Left lung (tissue), 14 donors: ENCODE measurements at places on chromosomes 3 and 15. TPM values are rescaled to one million over a fixed set of nuclear protein-coding genes. Genes with fewer than 3 reads are reported as not detected.

Gene POLR2M
- 46.5 TPM for polyA plus RNA-seq

DNA sequence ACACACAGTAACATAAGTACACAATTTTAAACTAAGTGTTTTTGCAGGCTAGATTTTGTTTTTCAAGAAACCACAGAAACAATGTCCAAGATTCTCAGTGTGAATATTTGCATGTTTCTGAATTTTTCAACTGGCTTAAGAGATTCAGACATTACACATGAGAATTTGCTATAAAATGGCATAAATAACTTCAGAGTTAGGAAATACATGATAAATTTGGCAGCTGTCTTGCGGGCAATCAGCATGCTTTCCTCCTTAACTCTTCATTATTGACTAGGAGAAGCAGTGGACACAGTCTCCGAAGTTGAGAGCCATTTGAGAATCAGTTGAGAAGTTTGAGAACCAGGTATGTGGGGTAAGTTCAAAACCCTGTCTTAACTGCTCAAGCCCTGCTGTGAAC is 625.6 kb upstream of the SGO1 start:
- H3K27me3 ChIP-seq: no peaks in the 10 kb centered on the region
- H3K36me3 ChIP-seq: no peaks in the 10 kb centered on the region
- no peak for DNase-seq
- no peaks in the 10 kb centered on the region for H3K4me1 ChIP-seq

Gene TRPM1
- 0.03 TPM for polyA plus RNA-seq

DNA sequence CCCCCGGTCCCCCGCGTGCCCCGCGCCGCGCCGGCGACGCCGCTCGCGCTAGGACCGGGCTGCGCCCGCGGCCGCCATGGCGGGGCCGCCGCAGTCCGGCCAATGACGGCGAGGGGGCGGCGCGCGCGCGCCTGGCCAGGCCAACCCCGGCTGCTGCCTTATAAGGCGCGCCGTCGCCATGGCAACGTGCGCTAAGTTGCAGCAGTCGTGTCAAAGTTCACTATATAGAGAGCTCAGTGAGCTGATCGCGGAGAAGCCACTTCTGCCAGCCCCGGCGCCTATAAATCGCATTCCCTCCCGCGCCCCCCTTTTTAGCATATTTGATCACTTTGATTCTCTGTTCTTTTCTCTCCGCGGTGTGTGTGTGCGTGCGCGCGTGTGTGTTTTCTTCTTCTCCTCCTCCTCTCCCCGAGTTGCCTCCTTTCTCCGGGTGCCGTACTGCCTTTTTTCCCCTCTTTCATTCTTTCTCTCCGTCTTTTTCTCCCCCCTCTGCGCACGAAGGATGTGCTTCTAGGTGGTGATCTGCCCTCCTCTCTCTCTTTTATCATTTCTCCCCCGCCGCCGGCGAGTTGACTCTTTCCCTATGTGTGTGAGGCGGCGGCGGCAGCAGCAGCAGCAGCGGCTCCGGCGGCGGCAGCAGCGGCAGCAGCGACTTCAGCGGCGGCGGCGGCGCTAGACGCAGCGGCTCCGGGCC is at the start of gene NR2F2:
Gene NR2F2, plus strand, starts transcription at position 251 of the 694 bp plus-strand sequence. CDS start 1,406 bp downstream, outside the sequence.
- peak within 1 kb of the TSS; percentile 51 for H3K4me3 ChIP-seq
- H3K27ac ChIP-seq: peak within 1 kb of the TSS; percentile 94
- DNase-seq: peak; percentile 100
- H3K36me3 ChIP-seq: no peaks in the 10 kb centered on the region
- H3K27me3 ChIP-seq: peaks cover 98% of the 10 kb centered on the region

Gene CPNE4
- polyA plus RNA-seq: 0.24 TPM

Gene SNTN
- 13.9 TPM for polyA plus RNA-seq

DNA sequence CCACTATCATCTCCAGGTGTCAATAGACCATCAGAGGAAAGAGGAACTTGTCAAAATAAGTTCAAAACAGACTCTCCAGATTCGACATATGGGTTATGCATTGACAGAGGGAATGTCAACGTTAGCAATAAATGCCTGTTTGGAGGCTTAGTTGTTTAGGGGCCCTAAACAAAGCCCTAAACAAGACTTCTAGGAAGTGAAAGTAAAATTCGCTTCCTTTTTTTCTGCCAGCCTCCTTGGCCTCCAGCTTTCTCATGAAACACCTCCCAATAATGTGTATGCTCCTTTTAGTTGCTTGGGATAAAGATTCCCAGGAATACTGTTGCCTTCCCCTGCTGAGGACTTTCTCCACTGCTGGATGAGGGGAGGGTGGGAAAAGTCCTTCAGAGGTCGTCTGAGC is 70.9 kb upstream of the ARNT2 start:
- DNase-seq: no peak
- no peak overlapping the region for H3K27ac ChIP-seq
- no peaks in the 10 kb centered on the region for H3K27me3 ChIP-seq

DNA sequence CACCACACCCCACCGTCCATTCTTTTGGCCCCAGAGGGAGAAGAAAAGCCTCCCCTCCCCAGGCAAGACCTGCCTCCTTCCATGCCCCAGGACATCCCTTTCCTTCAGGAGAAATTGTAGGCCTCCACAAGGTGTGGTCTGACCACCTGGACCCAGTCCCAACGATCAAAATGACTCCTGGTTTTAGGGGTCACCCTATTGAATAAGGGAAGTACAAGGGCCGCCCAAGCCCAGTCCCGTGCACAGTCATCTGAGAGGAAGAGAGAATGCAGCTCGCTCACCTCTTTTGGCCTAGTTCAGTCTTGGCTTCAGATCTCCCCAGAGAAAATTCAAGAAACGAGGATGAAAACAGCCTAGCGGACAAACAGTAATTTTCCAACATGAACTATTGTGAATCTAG is 249.1 kb downstream of the UACA start:
- DNase-seq: no peak
- peaks cover 8% of the 10 kb centered on the region for H3K4me1 ChIP-seq
- H3K27me3 ChIP-seq: no peaks in the 10 kb centered on the region
- H3K4me3 ChIP-seq: no peak overlapping the region
- no peaks in the 10 kb centered on the region for H3K36me3 ChIP-seq
- H3K27ac ChIP-seq: no peak overlapping the region

- H3K4me1 ChIP-seq: no peaks in the 10 kb centered on the region
- H3K27me3 ChIP-seq: no peaks in the 10 kb centered on the region
- H3K4me3 ChIP-seq: peak within 1 kb of the TSS; percentile 76
- DNase-seq: peak; percentile 94
- peak within 1 kb of the TSS; percentile 69 for H3K27ac ChIP-seq
Observed at GRCh38 chr3:139677388-139678155, at the start of gene NMNAT3. NMNAT3 (minus strand) TSS chr3:139677972; CDS start chr3:139627724, 50,248 bp downstream.

Gene C3orf22
- 0.25 TPM for polyA plus RNA-seq

GRCh38 chr3:185631508-185632206 is 45.6 kb downstream of the SENP2 start:
- no peaks in the 10 kb centered on the region for H3K36me3 ChIP-seq
- peaks cover 17% of the 10 kb centered on the region for H3K4me1 ChIP-seq
- H3K27ac ChIP-seq: no peak overlapping the region
- no peaks in the 10 kb centered on the region for H3K27me3 ChIP-seq
- peak; percentile 14 for DNase-seq
- no peak overlapping the region for H3K4me3 ChIP-seq

GRCh38 chr15:84911879-84912660 is 27.6 kb downstream of the SLC28A1 start:
- no peaks in the 10 kb centered on the region for H3K27me3 ChIP-seq
- peaks cover 3% of the 10 kb centered on the region for H3K4me1 ChIP-seq
- H3K27ac ChIP-seq: peak overlapping the region; percentile 74
- no peak overlapping the region for H3K4me3 ChIP-seq
- DNase-seq: peak; percentile 80

Gene MKRN3
- polyA plus RNA-seq: 2.6 TPM

Gene CDHR4
- polyA plus RNA-seq: 0.56 TPM

Gene DUOXA1
- 0.52 TPM for polyA plus RNA-seq

- no peaks in the 10 kb centered on the region for H3K27me3 ChIP-seq
- H3K4me1 ChIP-seq: no peaks in the 10 kb centered on the region
- no peak for DNase-seq
- H3K36me3 ChIP-seq: no peaks in the 10 kb centered on the region
- no peak overlapping the region for H3K27ac ChIP-seq
Observed at GRCh38 chr15:64191971-64192830, 29.4 kb upstream of the PPIB start.

- H3K27me3 ChIP-seq: peaks cover 11% of the 10 kb centered on the region
- H3K4me1 ChIP-seq: no peaks in the 10 kb centered on the region
- no peak overlapping the region for H3K4me3 ChIP-seq
- no peak for DNase-seq
Observed at GRCh38 chr15:91759560-91759959, 93.9 kb upstream of the SLCO3A1 start.
